ENCODE measurements at places on chromosomes 5 and 9. TPM values are rescaled to one million over a fixed set of nuclear protein-coding genes. Genes with fewer than 3 reads are reported as not detected.

RGS7BP gene
- not detected for total RNA-seq

RNF183 gene
- total RNA-seq, result not detected

WNK2 gene
- total RNA-seq, result 0.49 TPM

LRRC14B gene
- not detected for total RNA-seq

TSSK1B gene
- total RNA-seq, result 1.4 TPM

ANXA2R gene
- total RNA-seq, result 1.0 TPM

OTP gene
- total RNA-seq, result not detected

RFESD gene
- total RNA-seq, result 3.0 TPM

SGCD gene
- total RNA-seq, result not detected

FOXD4L4 gene
- 0.67 TPM for total RNA-seq

ABLIM3 gene
- 17.3 TPM for total RNA-seq

PCSK1 gene
- not detected for total RNA-seq

CDO1 gene
- not detected for total RNA-seq

BTF3 gene
- total RNA-seq, result 365 TPM

EMB gene
- 110 TPM for total RNA-seq

PCDHGA7 gene
- total RNA-seq, result 4.7 TPM
